Aorta (tissue), 5 donors: ENCODE measurements at places on chromosomes 6 and 20. TPM values are rescaled to one million over a fixed set of nuclear protein-coding genes. Genes with fewer than 3 reads are reported as not detected.

Gene RAB44
- total RNA-seq = 0.29 TPM

DNA sequence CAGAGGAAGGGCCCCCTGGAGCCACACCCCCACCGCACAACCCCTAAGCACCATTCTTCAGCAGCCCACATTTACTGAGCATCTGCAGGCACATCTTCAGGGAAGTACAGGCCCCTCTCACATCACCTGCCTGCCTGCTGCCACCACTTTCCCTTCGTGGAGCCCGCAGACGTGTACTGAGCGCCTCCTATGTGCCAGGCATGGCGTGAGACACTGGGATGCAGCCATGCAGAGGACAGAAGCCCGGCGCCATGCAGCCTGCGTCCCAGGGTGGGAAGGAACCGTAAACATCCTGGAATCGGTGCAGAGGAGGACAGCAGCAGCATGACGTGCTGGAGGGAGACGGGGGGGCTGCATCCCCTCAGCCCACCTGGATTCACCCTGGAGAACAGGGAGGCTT, 78.1 kb downstream of the GRM4 start:
- no peak for DNase-seq

- DNase-seq = no peak
Measured at GRCh38 chr6:98498866-98499265, 335.5 kb upstream of the POU3F2 start.

DNA sequence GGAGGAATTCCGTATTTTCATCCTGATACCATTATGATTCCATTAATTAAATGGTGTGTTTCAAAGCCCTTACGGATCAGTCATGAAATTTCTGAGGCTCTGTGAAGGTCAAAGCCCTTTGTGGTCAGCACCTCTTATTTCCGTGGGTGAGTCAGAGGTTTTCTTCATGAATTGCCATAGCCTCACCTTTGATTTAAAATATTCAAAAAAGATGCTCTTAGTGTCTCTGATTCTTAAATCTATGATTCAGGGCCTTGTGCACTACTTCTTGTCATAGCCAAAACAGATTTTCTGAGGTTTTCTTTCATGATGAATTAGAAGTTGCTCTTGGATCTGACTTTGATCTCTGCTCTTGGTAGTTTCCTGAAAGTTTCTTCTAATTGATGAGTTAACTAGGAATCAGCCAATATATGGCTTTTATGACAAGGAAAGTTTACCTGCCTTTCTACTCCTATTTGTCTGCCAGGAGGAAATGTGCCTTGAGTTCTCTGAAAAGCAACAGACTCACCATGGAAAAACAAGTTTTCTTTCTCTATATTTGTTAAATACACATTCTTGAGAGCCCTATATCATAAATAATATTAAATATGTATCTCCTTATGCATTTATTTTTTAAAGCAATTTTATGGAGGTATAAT, 613.0 kb downstream of the UTRN start:
- DNase-seq = no peak

- no peak for DNase-seq
Measured at GRCh38 chr6:7547315-7547714, 5.8 kb downstream of the DSP start.

GRCh38 chr6:104862456-104862855, 2.7 kb upstream of the HACE1 start:
- no peak for DNase-seq

GRCh38 chr20:41617059-41617901, 897 bp downstream of the CHD6 start:
- DNase-seq = peak; percentile 63

DNA sequence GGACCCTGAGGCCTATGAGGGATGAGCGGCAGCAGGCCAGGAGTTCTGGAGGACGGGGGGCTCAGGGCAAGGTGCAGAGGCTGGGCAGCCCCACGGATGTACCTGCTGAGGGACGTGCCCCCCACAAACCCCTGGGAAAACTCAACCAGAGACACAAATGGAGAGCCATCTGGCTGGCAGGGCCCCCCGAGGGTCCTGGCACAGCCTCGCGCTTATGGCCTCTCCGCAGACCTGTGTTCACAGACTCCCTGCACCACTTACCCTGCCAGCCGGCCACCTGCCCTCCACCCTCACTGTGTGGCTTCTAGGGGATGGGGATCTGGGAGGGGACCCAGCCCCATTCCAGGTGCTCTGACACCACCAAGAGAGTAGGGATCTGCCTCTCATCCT, 3.4 kb upstream of the ZBTB46 start:
- DNase-seq = no peak

Gene HTR1E
- not detected for total RNA-seq

- DNase-seq = peak; percentile 38
Measured at GRCh38 chr20:17859616-17860232, 108.9 kb downstream of the SNX5 start.

Gene THEMIS
- 1.7 TPM for total RNA-seq

Gene C6orf15
- total RNA-seq = not detected

- no peak for DNase-seq
Measured at GRCh38 chr6:112050429-112050828, 3.5 kb upstream of the CCN6 start.

DNA sequence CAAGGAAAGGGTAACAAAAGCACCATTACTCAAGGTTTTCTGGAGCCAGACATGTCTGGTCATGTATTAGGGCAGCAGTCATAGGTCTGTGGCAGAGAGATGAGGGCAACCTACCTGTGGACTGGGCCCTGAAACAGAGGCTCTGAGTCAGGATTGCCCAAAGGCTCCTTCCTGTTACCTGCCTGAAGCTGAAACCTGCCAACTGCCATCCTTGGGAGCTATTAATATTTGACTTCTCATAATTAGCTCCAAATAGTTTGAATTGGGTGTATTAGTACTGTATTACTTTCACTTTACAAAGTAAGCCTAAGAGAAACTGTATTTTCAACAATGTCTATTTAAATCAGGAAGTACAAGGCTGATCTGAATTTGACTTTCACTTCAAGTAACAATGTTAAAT, 72.0 kb upstream of the TBX18 start:
- DNase-seq = no peak

Gene GGT7
- total RNA-seq = 22.3 TPM

GRCh38 chr6:137815692-137816091, 51.4 kb upstream of the TNFAIP3 start:
- DNase-seq = no peak

DNA sequence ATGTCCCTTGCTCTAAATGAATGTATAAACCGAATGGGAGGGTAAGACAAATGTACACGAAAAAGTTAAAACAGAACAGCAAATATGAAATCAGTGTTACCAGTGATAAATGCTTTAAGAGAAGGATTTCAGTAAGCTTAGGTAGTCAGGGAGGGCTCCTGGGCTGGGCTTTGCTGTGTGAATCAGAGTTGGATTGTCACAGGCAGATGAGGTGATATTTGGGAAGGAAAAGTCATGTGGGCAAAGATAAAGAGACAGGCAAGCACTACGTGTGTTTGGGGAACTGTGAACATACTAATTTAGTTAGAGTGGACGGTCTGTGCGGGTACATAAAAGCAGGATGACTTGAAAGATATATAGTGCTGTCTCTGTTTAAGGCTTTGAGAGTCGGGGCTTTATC, 114.8 kb downstream of the CRYBG1 start:
- DNase-seq = no peak

GRCh38 chr6:141963543-141964295, 169.0 kb upstream of the GJE1 start:
- DNase-seq = no peak

GRCh38 chr6:13302291-13302690, 26.0 kb downstream of the TBC1D7 start:
- DNase-seq = no peak

Gene MRAP2
- total RNA-seq = 74.4 TPM

- no peak for DNase-seq
Measured at GRCh38 chr20:53126185-53126584, 154.0 kb downstream of the TSHZ2 start.

Gene COL11A2
- total RNA-seq = 1.6 TPM
